Psoas muscle (tissue), 8 donors: ENCODE measurements at places on chromosomes 3 and 15. TPM values are rescaled to one million over a fixed set of nuclear protein-coding genes. Genes with fewer than 3 reads are reported as not detected.

GRCh38 chr3:98528474-98529346 lies 3.1 kb upstream of the GPR15 start:
- H3K27ac ChIP-seq = no peak overlapping the region
- no peak overlapping the region for H3K4me3 ChIP-seq
- DNase-seq = no peak

DNA sequence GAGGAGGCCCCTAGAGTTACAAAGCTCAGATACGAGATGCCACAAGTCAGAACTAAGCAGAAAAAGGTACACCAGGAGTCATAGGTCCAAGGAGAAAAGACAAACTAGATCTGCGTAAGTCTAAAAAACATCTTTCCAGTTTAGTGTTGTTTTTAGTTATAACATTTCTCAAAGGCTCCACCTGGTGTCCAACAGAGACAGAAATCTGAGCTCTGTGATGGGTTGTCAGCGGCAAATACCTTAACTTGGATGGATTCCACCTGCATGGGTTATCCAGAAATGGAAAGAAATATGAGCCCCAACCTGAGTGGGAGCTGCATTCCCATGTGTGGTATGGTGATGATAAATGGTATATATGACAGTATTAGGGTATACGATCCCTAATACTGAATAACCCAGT lies 238.6 kb upstream of the CHRM5 start:
- H3K36me3 ChIP-seq = no peaks in the 10 kb centered on the region
- no peak overlapping the region for H3K4me3 ChIP-seq
- no peaks in the 10 kb centered on the region for H3K27me3 ChIP-seq
- H3K4me1 ChIP-seq = no peaks in the 10 kb centered on the region

- DNase-seq = no peak
- H3K4me1 ChIP-seq = peaks cover 6% of the 10 kb centered on the region
- H3K36me3 ChIP-seq = no peaks in the 10 kb centered on the region
- no peak overlapping the region for H3K27ac ChIP-seq
Measured at GRCh38 chr15:75198560-75199356, 2.9 kb upstream of the C15orf39 start.

The ITIH1 gene
- not detected for total RNA-seq

The EXD1 gene
- total RNA-seq = not detected

GRCh38 chr15:31227235-31227634 lies 99.4 kb upstream of the KLF13 start:
- peaks cover 14% of the 10 kb centered on the region for H3K4me1 ChIP-seq
- H3K4me3 ChIP-seq = no peak overlapping the region
- DNase-seq = no peak
- H3K27ac ChIP-seq = no peak overlapping the region
- H3K27me3 ChIP-seq = no peaks in the 10 kb centered on the region

- no peaks in the 10 kb centered on the region for H3K36me3 ChIP-seq
- H3K27ac ChIP-seq = no peak overlapping the region
- no peaks in the 10 kb centered on the region for H3K27me3 ChIP-seq
- no peaks in the 10 kb centered on the region for H3K4me1 ChIP-seq
- H3K4me3 ChIP-seq = no peak overlapping the region
Measured at GRCh38 chr3:175200391-175201095, 341.4 kb downstream of the NAALADL2 start.

- no peaks in the 10 kb centered on the region for H3K36me3 ChIP-seq
- H3K27me3 ChIP-seq = no peaks in the 10 kb centered on the region
- H3K4me1 ChIP-seq = no peaks in the 10 kb centered on the region
- peak within 1 kb of the TSS; percentile 46 for H3K27ac ChIP-seq
- peak within 1 kb of the TSS; percentile 64 for H3K4me3 ChIP-seq
Measured at GRCh38 chr15:83653639-83654378, at the start of gene ADAMTSL3. Gene ADAMTSL3 (plus strand): TSS chr15:83654123. CDS start chr15:83655762, 1,639 bp downstream.
